ENCODE measurements at places on chromosomes 5 and 9.

GRCh38 chr5:151198861-151199260 lies 25.0 kb downstream of the CCDC69 start:
- DNase-seq = no peak

DNA sequence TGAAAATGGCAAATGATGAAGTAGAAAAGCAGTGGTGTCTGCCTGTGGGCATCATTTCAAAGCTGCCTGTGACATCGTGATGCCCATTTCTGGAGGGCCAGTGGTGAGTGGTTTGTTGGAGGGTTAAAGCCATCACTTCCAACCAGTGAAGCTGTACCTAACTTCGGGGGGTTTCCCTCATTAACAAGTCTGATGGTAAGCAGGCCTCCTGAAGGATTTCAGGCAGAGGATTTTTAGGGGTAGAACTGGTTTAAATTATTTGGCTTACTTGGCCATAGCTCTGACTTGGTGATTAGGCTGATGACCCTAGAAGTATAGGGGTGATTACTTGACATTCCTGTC lies 10.7 kb downstream of the TNFAIP8 start:
- DNase-seq = no peak

DNA sequence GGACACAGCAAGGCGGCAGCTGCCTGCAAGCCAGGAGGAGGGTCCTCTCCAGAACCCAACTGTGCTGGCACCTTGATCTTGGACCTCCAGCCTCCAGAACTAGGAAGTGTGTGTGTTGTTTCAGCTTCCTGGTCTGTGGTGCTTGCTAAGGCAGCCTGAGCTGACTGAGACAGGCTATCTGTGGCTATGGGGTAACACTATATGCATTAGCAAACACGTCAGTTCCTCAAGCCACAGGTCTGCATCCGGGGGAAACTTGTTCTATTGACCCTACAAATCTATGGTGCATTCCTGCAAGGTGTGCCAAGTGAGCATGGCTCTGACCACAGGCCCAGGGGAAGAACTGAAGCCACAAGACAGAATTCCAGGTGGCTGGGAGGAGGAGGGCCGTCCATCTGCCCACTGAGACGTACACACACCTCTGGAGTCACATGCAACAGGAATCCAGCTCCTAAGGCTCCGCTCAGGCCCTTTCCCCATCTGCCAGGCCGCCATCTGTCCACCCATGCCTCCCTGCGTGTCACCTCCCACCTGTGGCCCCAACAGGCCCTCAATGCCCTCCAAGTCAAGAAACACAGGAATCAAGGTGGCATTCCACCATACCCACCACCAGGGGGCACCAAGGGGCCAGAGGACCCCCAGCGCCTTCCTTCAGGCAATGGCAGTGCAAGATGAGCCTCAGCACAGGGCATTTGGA lies 174.9 kb downstream of the ROR2 start:
- DNase-seq = no peak

DNA sequence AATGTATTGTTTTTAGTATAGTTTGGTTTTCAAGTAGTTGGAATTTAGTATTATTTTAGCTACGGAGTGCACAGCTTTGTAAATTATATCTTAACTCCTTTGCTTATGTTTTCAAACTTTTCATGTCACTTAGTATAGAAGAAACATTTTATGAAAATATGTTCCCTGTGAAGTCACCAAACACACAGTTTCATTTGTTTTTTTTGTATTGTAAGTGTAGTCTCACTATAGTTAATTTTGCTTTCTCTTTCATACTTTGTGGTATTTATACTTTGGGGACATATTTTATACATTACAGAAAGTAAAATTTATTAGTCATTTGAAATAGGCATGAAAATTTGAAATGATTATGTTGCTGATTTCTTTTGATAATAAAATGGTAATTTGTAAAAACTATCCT lies 5.0 kb downstream of the CHSY3 start:
- no peak for DNase-seq

- DNase-seq = no peak
Measured at GRCh38 chr9:92247981-92248380, 45.5 kb downstream of the IARS1 start.

GRCh38 chr9:131337131-131337848 lies 47.8 kb downstream of the PLPP7 start:
- DNase-seq = peak; percentile 6

- DNase-seq = no peak
Measured at GRCh38 chr5:174134545-174134944, 89.0 kb downstream of the NSG2 start.

DNA sequence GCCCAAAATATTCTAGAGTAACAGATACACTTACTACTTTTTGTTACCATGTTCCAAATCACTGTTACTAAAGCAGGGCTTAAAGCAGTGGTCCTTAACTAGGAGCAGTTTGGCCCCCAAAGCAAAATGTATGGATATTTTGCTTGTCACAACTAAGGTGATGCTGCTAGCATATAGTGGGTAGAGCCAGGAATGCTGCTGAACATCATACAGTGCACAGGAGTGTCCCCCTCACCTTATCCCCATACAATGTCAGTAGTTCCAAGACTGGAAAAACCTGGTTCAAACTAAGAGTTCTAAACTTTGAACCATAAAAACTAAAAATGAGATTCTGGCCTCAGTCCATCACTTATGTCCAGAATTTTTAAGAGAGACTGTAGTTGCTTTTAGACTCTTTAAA lies 28.1 kb downstream of the DIMT1 start:
- no peak for DNase-seq

DNA sequence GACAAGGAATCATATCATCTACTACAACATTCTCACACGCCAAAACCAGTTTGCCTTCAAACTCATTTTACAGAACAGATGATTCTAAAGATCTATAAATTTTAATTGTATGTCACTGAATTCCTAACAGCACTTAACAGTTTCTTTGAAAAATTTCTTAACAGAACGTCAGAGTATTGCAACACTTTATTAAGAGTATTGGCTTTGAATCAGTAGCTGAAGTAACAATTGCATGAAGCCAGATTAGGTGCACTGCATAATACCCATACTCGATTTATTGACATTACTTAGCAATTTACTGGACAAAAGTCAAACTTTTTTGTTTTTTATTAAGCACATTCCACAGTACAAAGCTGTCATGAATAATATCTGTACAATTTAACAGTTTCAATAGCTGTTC lies 75.8 kb downstream of the SMIM23 start:
- no peak for DNase-seq

- no peak for DNase-seq
Measured at GRCh38 chr9:98960409-98960808, 16.7 kb downstream of the COL15A1 start.

DNA sequence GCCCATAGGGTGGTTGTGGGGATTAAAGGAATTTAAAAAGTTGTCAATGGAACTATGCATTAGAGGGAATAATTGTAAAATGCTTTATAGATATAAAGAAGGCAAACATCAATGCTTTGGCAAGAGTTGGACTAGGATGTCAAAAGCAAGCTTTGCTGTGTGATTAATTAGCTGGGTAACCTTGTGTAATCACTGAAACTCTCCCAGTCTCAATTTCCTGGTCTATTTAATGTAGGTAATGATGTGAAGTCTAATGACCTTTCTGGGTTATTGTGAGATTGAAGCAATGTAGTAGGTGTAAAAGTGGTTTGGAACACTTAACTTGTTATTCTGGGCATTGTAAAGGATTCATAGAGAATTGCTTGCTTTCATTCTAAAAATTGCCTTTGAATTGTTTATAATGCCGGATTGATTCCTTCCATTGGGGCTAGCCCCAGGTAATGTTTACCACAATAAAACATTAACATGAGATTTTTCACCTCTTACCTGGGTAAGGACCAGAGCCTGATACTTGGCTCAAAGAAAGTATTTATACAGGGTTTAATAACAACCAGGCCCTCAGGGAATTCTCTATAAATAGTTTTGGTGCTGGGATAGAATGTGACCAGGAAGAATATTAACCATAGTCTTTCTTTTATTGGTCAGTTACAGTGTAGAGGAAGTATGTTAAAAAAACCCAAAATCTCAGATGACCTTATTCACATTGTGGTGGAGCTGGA lies 30.0 kb upstream of the CLINT1 start:
- no peak for DNase-seq

DNA sequence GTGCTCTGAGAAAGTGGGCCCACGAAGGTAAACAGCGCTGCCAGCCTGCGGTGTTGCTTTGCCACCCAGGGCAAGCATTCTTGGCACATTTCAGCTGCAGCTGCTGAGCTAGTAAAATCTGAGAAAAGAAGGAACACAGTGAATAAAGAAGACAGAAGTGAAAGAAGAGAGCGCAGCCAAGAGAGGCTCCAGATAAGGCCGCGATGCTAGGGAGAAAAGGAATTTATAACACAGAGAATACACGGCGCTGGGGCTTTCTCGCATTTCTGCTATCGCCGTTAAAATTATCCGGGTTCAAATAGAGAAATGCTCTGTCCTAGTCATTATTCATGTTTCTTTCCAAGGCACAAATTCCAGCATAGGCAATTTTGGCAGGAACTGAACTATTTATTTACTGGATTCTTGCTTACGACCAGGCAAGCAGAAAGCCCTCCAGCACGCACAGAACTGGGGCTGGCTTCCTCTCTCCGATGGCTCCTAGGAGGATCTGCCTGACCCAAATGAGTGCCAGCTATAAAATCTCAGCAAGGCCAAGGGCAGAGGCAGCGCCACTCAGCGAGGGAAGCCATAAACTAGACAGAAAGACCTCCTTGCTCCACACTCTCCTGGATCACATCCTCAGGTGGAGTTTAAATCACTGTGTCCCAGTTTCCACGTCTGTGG lies 111.2 kb downstream of the ATPSCKMT start:
- DNase-seq = no peak

GRCh38 chr9:5999443-6000101 lies 15.9 kb downstream of the RANBP6 start:
- DNase-seq = no peak

All from aorta (tissue), 5 donors.